ENCODE measurements at places on chromosomes 16 and 17.

GRCh38 chr16:72711823-72712222 lies 336.1 kb downstream of the ZFHX3 start:
- no peak for DNase-seq

- no peak for DNase-seq
Observed at GRCh38 chr17:6534846-6535514, 21.4 kb downstream of the PITPNM3 start.

- DNase-seq = no peak
Observed at GRCh38 chr16:48611329-48612137, 1.6 kb upstream of the N4BP1 start.

- DNase-seq = no peak
Observed at GRCh38 chr16:35559911-35560636, 2100.7 kb downstream of the TP53TG3F start.

GRCh38 chr17:71237903-71238538 lies 882.8 kb upstream of the SOX9 start:
- DNase-seq = peak; percentile 12

DNA sequence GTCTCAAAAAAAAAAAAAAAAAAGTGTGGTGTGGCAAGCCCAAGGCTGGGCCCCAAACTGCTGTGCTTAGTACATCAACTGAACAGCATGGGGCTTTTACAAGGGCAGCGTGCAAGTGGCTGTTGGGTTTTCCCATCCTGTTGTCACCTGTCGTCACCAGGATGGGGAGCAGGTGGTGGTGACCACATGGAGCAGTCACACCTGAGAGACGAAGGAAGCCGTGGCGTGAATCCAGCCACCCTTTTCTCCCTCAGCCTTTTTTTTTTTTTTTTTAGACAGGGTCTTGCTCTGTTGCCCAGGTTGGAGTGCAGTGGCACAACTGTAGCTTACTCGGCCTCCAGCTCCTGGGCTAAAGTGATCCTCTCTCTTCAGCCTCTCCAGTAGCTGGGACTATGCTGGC lies 4.1 kb upstream of the MRPL58 start:
- no peak for DNase-seq

DNA sequence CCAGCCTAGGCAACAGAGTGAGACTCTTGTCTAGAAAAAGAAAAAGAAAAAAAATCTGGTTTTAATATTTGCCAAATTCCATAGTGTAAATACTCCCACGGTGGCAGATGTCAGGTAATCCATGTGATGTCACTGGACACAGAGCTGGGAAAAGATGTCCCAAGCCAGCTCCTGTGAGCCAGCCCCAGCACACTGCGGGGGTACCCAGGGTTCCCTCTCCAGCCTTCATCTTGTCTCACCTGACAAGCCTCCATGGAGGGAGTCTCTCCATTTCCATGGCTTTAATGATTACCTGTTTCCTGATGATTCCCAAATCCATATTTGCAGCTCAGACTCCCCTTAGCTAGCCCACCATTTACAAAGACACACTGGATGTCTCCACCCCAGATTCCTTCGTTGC lies 4.6 kb downstream of the CD300LB start:
- no peak for DNase-seq

- no peak for DNase-seq
Observed at GRCh38 chr17:13977837-13978236, 91.5 kb upstream of the COX10 start.
